ENCODE measurements at places on chromosomes 2 and 18.

DNA sequence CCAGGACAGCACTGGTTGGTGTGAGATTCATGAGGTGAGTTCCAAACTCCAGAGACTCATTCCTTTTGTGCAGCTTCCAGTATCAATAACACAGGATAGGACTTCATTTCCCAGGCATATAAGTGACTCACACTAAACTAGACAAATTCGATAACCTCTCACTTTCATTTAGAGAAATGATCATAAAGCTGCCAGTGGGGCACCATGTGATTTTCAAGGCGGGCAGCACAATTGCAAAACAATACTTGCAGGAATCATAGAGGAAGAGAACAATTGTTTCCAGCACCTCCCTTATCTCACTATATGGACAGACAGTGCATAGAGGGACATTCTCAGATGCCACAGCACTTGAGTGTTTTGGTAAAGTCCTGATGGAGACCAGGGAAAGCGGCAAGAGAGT, 31.3 kb upstream of the DNAH7 start:
- no peak for DNase-seq

GRCh38 chr2:162210385-162210784, 32.9 kb downstream of the FAP start:
- no peak for DNase-seq

DNA sequence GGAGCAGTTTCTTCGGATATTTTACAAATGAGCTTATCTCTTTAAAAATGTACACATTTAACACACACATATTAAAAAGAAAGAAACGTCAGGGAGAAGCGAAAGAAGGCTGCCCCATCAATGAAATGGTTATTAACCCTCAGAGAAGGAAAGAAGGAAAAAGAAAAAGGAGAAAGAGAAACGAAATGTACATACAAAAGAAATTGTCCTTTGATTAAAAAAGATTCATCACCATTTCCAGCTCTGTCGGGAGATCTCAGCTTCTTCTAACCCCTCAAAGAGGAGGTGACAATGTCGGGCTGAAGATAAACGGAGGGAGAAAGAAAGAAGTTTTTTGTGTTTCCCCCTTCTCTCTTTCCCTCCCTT, 1.5 kb downstream of the IKZF2 start:
- no peak for DNase-seq

DNA sequence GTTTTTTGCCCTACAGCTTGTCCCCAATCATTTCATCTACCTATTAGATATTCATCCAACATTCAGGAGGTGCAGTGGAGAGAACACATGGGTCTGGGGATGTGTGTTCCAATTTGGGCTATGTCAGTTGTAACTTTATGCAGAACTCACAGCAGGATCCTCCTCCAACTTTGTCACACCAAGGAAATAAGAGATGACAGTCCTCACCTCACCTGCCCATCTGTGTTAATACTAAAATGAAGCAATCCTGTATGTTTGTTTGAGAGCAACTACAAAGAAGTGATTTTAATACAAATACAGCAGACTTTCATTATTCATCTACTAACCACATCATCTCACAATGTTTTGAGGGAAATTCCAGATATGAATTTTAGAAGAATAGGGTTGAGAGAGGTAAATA, 126.7 kb downstream of the ARHGAP15 start:
- no peak for DNase-seq

DNA sequence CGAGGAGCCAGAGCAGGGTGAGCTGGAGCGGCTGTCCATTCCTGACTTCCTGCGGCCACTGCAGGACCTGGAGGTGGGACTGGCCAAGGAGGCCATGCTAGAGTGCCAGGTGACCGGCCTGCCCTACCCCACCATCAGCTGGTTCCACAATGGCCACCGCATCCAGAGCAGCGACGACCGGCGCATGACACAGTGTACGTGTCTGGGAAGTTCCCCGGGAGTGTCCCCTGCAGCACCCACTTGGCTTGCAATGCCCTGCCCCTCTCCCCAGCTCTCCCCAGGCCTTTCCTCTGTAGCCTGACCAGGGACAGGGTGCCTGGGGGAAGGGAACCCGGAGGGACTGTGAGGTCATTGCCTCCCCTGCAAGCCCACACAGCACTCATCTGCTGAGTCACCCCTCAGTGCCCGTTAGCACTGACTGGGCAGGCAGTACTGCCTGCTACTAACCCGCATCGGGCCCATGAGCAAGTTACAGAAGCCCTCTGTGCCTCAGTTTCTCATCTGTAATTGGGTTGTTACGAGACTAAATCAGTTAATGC, 29.4 kb upstream of the GMPPA start:
- DNase-seq = no peak

DNA sequence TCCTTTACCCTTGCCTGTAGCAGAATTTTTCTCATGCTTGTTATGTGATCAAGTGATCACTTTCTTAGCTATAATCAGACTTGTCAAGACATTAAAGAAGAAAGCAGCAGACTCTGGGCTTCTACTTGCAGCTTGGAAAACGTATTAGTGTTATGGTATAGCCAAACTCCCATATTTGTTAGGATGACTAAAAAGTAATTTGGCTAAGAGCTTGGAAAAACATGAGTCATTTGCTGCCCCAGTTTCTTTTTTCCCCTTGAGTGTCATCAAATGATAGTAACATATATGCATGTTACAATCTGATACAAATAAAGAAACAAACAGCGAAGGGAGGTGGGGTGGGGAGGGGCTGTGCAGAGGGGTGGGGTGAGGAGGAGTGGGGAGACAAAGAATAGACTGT, 155.5 kb downstream of the IKZF2 start:
- DNase-seq = no peak

- DNase-seq = no peak
Observed at GRCh38 chr2:189613077-189613636, 32.6 kb upstream of the SLC40A1 start.

DNA sequence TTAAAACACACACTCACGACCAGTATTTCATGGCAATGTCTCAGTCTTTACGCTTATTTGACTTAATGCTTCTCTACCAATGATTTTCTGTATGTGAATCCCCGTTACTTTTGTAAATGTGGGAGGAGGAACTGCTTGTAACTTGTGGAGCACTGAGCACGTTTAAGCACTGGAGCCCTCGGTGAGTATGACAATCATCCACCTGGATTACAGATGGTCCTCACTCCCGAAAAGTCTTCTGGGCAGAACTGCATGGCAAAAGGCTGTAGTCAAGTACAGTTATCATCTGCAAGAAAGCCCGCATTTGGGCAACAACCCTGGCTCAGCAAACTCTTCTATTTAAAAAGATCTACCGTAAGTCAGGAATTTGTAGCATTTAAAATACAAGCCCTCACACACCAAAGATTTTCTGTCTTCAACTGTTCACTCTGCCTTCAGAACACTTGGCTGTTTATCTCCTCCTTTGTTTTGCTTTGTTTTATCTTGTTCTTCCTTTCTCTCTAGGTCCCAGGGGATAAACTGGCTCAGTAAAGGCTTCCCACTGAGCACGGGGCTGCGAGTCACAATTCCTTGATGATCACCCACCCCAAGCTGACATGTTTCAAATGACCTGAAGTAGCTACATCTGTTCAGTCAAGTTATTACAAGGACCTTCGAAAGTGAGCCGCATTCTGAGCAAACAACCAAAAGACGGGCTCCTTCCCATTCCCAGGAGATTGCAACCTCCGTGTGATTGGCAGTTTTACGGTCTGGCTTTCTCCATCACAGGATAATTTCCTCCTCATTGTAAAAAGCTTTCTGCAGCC, 102.2 kb downstream of the DLGAP1 start:
- no peak for DNase-seq

GRCh38 chr2:2692599-2693389, 361.7 kb upstream of the MYT1L start:
- no peak for DNase-seq

- peak; percentile 60 for DNase-seq
Observed at GRCh38 chr2:14635391-14635871, 2.9 kb downstream of the LRATD1 start.

DNA sequence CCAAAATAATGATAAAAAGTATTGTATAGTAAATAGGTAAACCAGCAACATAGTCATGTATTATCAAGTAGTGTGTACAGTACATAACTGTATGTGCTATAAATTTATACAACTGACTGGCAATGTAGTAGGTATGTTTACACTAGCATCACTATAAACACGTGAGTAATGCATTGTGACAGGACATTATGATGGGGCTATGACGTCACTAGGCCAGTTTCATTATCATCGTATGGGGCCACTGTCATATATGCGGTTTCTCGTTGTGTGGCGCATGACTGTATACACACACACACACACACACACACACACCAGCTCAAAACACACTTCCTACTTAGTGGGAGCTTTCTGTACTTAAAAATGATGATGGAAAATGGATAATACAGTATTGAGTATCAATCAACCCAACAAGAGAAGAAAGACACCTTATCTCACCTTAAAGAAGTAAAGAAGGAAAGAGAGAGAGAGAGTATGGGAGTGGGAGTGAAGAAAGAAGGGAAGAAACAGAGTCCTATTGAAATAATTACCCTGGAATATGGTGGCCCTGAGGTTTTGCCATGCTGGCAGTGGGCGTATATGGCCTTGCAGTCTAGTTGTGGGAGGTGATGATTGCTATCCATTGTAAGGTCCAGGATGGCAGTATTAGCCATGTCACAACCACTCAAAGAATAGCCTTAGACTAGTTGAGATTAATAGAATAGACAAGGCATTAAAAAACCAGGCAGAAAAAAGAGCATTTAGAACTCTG, 186.4 kb upstream of the ZNF521 start:
- DNase-seq = no peak

- DNase-seq = no peak
Observed at GRCh38 chr2:167582619-167583018, 664.8 kb downstream of the STK39 start.

DNA sequence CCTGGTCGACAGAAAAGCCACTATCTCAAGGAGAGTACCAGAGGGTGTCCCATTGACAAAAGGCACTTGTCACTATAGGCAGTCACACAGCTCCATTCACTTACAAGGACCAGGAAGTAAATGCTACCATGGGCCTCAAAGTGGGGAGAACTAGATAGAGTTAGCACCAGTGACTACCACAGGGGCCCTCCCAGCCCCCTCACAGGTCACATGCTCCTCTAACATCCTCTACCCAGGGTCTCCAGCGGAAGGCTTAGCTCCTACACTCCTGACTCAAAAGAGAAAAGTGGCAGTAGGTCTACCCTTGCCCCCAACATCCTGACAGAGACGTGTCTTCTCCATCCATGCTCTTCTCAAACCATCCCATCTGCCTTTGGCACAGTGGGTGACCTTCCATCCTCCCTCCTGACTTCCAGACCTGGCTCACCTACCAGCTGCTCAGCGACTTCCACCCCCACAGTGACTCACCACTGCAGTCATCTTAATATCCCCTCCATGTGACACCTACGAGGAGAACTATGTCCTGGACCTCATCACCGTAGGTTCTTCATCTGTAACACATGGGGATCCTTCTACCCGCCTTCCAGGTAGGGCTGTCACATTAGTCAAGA, 5.6 kb upstream of the DNMT3A start:
- DNase-seq = no peak

- DNase-seq = no peak
Observed at GRCh38 chr2:169114056-169114455, 44.7 kb downstream of the DHRS9 start.

GRCh38 chr2:224063298-224063648, 24.2 kb upstream of the SERPINE2 start:
- no peak for DNase-seq

DNA sequence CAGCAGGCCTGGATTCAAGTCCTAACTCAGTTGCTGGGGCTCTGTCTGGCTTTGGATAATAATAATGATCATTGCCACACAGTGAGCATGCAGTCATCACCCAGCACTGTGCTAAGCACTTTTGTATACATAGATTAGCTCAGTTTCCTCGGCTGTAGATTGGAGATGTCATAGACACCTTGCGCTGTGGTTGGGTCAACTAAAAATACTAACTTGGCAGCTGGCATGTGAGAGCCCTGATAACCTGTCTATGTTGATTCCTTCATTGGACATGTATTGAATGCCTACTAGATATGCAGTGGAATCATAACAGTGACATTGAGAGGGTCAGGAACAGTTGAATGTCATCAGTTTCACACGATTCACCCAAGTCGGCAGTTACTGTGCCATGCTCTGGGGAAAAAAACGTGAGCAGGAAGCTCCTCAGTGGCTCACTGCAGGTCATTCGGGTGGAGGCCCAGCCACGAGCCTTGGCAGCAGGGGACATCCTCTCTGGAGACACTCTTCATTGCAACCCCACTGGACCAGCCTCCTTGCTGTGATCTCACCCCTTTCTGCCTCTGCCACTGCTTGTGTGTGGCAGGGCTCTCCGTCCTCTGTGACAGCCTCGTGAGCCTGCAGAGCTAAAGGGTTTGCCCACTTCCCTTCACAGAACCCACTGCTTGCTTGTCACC, 85.3 kb downstream of the NPAS2 start:
- DNase-seq = no peak

Measured in iPS-NIHi11 (cell line).